Activated naive CD4-positive, alpha-beta T cell (primary cell): ENCODE measurements at places on chromosomes 3 and 15.

GRCh38 chr3:195012100-195012499 lies 258.9 kb downstream of the XXYLT1 start:
- no peak for DNase-seq

DNA sequence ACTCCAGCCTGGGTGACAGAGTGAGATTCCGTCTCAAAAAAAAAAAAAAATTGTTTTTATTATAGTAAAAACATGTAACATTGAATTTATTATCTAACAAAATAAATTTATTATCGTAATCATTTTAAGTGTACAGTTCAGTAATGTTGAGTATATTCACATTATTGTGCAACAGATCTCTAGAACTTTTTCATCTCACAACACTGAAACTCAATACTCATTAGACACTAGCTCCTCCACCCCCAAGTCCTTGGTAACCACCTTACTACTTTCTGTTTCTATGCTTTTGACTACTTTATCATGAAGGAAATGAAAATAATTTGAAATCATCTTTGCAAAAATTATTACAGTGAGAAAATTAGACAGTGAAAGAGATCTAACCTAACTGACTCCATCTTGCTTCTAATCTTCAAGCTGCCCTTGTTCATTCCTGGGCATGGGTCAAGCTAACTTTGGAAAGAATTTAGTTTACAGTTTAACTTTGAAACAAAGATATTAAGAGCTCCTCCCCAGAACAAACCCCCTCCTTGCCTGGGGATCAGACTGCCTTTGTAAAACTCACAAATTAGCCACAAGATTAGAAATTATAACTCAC lies 15.0 kb upstream of the FYCO1 start:
- DNase-seq = no peak

GRCh38 chr3:62183969-62184368 lies 189.4 kb downstream of the FEZF2 start:
- DNase-seq = no peak

DNA sequence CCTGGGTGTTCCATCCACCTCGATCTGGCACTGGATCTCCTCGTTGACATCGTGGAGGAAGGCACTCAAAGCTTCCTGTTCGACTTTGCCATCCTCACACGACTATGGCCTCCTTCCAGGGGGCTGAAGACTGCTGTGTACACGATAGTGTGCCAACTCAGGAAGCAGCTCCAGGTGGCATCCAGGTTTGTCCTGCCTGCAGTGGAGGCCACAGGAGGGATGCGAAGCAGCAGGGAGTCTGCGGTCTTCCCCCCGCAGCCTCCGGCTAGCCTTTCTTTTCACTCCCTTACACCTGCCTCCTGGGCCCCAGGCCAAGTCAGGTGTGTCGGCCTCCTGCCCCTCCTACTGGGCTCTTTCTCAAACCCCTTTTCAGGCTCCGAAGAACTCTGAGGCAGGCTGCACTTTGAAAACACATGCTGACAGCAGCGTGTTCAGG lies 32.2 kb downstream of the SYNM start:
- no peak for DNase-seq

GRCh38 chr15:90765531-90765930 lies 48.4 kb downstream of the BLM start:
- no peak for DNase-seq
